Fibroblast of skin of left biceps (primary cell): ENCODE measurements at places on chromosomes 4 and X.

DNA sequence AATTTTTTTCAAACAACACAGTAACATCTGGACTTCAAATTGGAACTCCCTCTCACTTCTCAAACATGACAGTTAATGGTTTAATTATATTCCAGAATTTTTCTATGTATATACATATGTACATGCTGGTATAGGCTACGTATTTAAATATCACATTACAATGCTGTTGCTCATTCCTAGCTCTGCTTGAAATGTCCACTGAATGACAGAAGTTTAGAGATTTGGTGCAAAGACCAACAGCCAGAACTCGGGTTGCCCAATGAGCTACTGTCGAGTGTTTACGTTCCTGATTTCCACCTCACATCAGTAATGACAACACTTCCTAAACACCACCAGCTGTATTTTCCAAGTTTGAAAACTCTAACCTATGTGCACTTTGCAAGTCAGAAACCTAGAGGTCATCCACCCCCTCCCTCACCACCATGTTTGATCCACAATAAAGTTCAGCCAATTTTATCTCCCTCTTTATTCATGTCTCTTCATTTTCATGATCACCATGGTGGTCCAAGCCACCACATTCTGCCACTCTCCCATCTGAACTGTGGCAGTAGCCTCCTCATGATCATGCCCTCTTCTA is 49.3 kb upstream of the RPL34 start:
- DNase-seq: peak; percentile 34

- DNase-seq: no peak
Observed at GRCh38 chr4:119977076-119977940, 89.3 kb downstream of the MAD2L1 start.

DNA sequence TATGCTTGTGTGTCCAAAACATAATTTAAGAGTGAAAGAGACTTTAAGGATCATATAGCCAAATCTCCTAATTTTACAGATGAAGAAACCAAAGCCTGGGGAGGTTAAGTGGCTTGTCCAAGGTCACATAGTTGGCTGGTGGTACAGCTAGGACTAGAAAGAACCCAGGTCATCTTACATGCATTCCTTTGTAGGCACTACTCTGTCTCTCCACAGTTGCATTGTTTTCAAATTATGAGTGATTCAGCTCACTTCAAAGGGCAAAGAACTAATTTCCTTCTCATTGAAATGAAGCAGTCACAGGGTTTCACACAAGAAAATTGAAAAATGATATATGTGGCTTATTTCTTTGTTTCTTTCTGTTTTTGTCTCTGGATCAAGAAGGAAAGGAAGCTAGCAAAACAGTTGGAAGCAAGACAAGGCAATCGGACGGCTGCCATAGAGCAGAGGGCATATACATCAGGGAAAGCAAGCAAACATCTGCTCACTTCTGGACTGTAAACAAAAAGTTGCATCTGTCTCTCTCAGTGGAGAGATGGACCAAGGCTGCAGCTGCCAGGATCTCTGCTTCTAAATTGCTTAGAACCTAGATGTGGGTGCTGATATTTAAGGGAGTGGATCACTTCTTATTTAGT is 107.5 kb upstream of the AMOT start:
- no peak for DNase-seq

DNA sequence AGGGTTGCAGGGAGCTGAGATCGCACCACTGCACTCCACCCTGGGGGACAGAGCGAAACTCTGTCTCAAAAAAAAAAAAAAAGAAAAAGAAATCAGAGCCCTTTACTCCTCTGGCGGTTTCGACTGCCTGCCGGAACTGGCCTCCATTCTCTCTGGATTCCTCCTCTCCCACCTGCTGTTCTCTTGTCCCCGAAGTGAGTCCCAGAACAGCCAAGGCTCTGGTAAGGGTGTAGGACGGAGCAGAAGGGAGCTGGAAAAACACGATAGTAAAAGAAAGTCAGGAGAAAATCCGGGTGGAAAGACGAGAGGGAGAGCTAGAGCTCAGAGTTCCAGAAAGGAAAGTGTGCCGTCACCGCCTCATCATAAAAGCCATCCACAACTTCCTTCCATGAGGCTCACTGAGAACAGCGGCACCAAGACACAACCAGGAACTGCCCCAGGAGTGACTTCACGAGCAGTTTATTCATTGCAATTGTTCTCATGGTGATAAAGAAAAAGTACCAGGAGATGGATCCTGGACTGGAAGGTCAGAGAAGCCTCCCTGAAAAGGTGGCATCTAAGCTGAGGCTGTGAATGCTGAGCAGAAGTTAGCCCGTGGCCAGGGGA is 12.3 kb downstream of the TLR3 start:
- DNase-seq: no peak

- DNase-seq: no peak
Observed at GRCh38 chrX:56733459-56734046, 4.5 kb downstream of the NBDY start.

- DNase-seq: no peak
Observed at GRCh38 chrX:65587616-65588526, 53.3 kb upstream of the LAS1L start.

DNA sequence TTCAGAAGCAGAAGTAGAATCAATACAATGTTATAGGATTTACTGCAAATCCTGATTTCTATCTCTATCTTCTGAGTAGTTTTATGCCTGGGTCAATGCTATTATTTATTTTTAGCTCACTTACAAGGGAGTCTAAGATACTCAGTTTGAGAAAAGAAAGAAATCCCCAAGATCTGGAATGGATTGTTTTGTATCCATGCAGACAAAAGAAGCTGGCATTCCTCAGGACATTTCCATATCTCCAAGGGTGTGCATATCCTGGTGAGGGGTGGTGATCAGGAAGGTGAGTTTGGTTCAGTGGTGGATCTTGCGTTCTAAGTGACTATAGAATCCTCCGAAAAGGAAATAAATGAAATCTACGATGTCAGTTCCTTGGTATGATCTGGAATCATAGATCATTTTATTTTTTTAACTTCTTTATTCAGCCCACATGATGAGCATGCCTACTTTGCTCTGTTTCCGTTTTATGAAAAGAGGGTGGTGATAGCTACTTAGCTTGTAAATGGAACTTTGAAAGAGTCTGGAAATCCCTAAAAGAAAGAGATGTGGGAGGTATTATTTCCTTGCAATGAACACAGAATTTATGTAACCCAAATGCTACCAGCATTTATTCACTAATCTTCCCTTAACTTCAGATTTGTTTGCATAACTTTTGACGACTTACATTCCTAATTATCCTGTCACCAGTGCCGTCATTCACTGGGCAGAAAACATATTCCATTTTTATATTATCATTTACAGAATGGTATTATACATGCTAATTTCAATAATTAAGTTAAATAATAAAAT is 81.1 kb upstream of the RAPGEF2 start:
- DNase-seq: no peak

GRCh38 chr4:84965553-84966381 is 723 bp downstream of the WDFY3 start:
- no peak for DNase-seq

DNA sequence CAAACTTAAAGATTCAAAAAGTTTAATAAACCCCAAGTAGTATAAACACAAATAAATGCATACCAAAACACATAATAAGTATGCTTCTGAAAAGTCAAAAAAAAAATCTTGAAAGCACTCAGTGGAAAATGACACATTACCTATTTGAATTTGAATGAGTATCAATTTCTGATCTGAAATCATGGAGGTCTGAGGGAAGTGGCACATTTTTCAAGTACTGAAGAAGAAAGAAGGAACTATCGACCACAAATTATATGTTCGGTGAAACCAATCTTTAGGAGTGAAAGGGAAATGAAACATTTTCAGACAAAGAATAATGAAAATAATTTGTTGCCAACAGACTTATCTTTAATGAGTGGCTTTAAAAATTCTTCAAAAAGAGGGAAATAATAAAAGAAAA is 12.1 kb upstream of the F9 start:
- DNase-seq: no peak

- DNase-seq: no peak
Observed at GRCh38 chr4:30116401-30116800, 603.8 kb upstream of the PCDH7 start.

GRCh38 chrX:70525733-70526132 is 81.1 kb downstream of the DLG3 start:
- no peak for DNase-seq

GRCh38 chrX:153667281-153667955 is 6.2 kb downstream of the PNCK start:
- no peak for DNase-seq

GRCh38 chr4:126604268-126604867 is 1028.4 kb upstream of the INTU start:
- DNase-seq: no peak

- DNase-seq: no peak
Observed at GRCh38 chr4:95596676-95597075, 47.9 kb upstream of the UNC5C start.

- DNase-seq: no peak
Observed at GRCh38 chr4:37588150-37588549, 98.0 kb downstream of the RELL1 start.

- no peak for DNase-seq
Observed at GRCh38 chr4:132275583-132276121, 873.4 kb upstream of the PCDH10 start.

DNA sequence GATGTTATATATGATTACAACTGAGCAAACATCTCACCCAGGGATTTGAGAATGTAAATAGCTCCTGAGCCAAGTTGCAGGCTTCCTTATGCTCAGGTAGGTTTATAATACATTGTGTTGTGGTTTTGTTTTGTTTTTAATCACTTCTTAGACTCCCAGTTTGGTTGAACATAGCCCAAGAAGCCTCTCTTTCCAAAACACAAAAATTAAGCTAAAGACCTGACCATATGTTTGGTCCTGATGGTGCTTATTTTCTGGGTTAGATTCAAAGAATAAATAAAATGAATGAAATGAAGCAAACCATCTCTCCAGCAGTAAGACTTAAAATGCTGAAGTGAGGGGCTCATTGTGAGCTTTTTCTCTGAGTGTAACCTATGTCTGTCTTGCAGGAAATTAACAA is 93.5 kb downstream of the GRXCR1 start:
- no peak for DNase-seq

- DNase-seq: no peak
Observed at GRCh38 chrX:95640226-95640625, 1044.4 kb upstream of the DIAPH2 start.

GRCh38 chr4:72896515-72896914 is 173.0 kb downstream of the COX18 start:
- peak; percentile 45 for DNase-seq

- DNase-seq: no peak
Observed at GRCh38 chr4:72902354-72902753, 167.2 kb downstream of the COX18 start.

GRCh38 chr4:117610706-117611308 is 423.5 kb upstream of the NDST3 start:
- no peak for DNase-seq
